ENCODE measurements at places on chromosomes 7 and 10.
A peak's percentile ranks its signal among the peaks of the same experiment; 100 is the strongest.

DNA sequence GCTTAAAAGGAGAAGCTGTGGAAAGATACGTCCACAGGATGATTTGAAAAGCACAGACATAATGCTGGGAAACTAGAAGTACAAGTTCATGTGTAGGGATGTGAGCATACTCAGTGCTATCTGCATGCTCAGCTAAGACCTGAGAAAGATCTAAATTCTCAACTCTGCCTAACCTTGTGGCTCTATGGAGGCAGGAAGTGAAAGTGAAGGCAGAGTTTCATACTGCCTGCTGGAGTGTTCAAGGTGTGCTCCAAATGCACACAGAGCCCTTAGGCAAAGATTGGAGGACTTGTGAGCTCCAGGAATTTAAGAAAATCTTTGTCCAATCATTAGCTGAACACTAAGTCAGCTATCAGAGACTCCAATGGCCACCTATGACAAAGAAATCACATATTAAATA lies 190.9 kb downstream of the RNLS start:
- no peak for DNase-seq

DNA sequence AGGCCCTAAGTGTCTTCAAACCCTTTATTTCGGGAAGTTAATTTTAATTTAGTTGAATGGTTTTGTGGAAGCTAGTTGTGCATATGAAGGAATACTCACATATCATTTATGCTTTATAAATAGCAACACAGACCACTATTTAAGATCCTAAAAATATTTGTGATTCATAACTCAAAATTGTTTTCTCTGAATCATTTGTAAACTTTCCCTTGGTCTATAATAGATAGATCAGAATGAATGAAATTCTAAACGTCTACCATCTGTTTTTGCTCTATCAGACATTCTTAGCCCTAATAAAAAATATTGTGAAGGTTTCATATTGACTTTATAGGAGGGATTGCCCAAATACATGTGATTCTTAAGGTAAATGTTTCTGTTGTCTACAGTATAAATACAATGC lies 43.5 kb downstream of the LOXL4 start:
- no peak for DNase-seq

GRCh38 chr10:74969093-74969492 lies 142.4 kb upstream of the SAMD8 start:
- no peak for DNase-seq

DNA sequence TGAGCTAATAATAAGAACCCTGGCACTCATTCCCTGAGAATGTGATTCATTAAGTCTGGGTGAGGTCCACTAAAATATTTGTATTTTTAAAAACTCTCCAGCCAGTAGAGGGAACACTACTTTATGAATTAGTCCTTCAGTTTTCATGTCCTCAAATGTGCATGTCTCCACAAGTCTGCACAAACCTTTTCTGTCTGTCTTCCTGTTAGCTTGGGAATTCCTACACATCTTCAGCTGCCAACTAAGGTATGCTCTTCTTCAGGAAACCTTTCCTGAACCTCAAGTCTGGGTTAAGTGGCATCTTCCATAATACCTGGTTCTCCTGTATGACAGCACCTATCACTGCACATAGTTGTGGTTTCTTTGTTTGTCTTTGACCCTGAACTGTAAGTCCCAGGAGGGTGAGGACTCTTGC lies 119.6 kb upstream of the MKX start:
- no peak for DNase-seq

DNA sequence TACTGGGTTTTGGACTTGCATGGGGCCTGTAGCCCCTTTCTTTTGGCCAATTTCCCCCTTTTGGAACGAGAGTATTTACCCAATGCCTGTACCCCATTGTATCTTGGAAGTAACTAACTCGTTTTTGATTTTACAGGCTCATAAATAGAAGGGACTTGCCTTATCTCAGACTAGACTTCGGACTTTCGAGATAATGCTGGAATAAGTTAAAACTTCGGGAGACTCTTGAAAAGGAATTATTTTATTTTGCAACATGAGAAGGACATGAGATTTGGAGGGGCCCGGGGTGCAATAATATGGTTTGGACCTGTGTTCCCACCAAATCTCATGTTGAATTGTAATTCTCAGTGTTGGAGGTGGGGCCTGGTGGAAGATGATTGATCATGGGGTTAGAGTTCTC lies 8.3 kb upstream of the NT5C3A start:
- no peak for DNase-seq

DNA sequence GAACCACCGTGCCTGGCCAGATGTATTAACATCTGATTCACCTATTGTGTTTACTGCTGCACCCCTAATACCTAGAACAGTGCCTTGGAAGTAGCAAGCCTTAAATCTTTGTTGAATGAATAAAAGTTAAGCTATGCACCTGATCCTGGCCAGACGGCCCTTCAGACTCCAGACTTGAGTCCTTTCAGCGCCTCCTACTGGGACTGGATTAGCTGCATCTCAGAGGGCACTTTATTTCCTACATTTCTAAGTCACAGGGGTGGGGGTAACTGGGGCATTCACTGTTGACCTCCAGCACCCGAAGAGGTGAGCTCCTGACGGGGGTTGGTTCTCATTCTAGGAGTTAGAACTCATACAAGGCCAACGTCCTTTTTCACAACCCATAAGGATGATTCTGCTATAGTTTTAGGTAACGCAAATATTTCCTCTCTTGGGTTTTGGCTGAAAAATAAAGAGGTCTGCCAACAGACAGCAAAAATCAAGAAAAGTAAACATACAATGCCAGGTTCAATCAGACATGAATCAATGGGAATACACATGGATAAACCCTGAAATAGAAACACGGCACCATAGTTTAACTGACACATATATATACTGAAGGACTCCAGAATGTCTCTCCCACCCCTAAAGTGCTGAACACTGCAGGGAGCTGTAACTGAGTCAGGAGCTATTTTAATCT lies 48.0 kb upstream of the DLG5 start:
- no peak for DNase-seq

GRCh38 chr10:118983263-118983662 lies 46.3 kb upstream of the NANOS1 start:
- DNase-seq, result no peak

- DNase-seq, result no peak
Observed at GRCh38 chr10:58921421-58921855, 255.0 kb upstream of the PHYHIPL start.

DNA sequence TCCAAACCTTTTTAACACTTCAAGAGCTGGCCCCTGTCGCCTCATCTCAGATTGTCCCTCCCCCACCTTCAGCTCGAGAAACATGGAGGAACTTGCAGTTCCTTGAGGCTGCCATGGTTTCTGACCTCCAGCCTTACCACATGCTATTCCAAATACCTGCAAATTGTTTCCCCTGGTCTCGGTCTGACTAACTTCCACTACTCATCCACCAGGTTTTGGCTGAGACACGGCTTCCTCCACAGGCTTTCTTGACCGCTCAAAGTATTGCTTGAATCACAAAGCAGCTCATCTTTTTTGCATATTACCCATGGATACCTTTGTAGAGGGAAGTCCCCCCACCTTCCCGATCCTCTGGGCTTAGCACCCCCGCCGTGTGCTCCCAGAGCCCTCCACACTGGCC lies 5.2 kb upstream of the SAMD8 start:
- no peak for DNase-seq

DNA sequence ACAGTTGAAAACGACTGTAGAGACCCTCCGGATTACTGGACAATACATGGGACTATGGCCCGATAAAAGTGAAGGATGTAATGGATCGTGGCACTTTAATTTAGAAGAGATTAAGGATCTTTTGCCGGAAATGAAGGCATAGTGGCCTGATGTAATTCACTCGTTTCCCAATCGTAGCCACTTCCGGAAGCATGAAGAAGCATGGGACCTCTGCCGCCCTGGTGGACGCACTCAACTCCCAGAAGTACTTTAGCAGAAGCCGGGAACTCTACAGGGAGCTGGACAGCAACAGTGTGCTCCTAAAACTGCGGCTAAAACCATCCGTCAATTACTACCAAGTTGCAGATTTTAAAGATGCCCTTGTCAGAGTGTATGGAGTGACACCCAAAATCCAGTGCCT lies 59.6 kb upstream of the NUPR2 start:
- DNase-seq, result no peak

DNA sequence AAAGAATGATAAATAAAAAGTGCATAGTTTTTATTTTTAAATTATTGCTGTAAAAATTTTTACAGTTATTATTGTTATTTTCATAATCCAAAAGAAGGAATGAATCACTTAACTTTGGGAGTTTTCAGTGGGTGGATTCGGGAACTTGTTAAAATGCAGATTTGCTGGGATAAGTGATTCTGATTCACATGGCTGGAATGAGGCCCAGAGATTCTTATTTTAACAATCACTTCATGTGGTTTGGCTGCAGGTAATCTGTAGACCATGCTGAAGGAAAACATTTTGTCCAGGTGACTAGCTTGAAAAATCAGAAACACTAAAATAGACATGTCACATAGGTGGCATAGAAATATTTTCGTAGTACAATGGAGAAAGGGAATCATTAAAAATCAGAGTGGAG lies 13.9 kb downstream of the CROT start:
- no peak for DNase-seq

GRCh38 chr7:73841689-73842066 lies 638 bp downstream of the METTL27 start:
- no peak for DNase-seq

- DNase-seq, result no peak
Observed at GRCh38 chr7:78473571-78474301, 675.2 kb downstream of the PHTF2 start.

DNA sequence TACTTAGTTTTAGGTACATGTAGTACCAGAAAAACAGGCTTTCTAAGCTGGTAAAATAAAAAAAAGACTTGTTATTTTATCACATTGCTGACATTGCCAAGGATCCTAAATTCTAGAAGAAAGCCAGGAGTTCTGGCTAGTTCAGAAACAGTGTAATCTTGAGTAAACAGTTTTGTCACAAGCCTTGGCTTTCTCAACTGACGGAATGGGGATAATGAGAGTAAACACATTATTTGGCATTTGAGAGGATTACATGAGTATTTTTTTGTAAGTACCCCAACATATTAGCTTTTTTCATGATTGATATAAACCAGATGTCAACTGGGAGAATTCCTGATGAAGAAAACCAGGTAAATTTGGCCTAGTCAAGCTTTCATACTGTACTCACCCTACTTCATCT lies 269.8 kb downstream of the SORCS1 start:
- no peak for DNase-seq

DNA sequence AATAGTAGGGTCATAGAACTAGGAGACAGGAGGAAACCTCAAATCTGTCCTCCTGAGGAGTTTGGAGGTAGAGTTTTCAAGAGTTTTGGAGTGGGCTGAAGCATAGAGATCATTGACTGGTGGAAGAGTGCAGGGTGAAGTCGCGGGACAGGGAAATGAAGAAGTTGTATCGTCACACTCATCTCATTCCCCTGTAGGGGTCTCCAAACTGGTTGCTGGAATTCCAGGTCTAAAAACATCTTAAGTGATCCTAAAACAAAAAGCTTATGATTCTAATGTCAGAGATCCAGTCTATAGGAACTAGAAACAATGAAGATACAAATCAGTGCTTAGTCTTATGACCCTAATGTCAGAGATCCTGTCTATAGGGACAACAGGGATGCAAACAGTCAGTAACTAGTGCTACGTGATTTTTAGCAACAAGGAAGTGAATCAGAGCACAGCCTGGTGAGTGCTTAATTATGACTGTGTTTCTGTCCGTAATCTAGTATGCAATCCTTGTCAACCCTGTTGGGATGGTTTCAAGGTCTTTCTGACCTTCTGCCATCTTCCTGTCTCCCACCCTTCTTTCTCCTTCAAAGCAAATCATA lies 139.4 kb downstream of the SKIDA1 start:
- DNase-seq, result no peak

DNA sequence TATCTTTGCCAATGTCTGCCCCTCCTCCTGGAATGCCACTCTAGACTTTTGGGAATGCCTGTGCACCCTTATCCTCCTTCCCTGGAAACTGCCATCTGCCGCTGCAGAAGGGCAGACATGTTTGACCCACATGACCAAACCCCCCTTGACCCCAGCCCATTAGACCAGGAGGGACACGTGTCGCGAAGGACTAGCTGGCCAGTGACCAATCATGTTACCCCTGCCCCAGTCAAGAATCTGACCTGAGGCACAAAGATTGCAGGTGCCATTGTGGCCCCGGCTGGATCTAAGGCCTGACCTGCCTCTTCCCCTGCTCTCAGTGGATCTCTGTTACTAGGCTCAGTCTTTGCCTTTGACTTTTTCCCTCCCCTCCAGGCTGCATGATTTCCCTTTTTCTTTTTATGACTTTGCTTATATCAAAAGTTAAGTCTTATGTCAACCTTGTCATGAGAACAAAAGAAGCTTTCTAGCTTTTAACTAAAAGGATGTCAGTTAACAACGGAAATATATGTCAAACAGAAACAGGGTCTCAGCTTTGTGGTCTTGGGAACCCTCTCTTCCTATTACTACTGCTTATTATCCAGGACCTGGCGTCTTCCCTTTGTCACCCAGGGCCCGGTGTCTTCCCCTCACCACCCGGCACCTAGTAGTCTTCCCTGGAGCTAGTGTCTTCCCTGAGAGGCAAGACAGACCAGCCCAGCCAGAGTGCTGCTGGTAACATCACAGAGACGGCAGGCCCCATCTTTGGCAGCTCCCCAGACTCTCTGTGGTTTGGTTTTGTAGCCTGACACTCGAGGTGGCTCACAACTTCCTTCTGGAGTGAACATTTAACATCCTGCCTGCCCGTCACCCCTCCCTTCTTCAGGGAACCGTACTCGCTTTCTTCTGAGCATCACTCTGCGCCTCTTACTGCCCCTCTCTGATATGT lies 24.4 kb upstream of the PPIF start:
- peak; percentile 33 for DNase-seq

DNA sequence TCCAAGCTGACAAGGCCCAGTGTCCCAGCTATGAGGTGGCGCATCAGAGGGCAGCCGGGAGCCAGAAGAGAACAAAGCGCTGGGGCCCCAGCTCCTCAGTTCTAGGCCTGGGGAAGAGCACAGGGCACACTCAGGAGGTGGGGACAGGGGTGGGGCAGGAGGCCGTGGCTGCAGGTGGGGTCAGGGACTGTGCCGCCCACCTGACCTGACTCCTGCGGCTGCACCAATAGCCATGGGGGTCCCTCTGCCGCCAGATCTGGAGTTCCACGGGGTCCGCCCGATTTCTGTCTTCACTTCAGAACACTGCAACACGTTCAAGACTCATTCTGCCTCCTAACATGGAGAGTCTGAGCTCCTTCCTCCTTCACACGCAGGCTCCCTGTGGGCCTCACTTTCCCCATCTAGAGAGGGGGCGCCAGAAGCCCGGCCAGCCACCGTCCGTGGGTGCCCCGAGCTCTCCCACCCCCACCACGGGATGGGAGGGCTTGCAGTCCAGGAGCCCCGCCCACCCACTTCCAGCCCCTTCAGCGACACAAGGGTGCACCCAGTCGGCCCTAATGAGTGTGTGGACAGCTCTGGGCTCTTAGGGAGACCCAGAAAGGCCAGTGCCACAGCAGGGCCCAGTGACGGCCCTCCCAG lies 278.3 kb downstream of the MAD1L1 start:
- no peak for DNase-seq

DNA sequence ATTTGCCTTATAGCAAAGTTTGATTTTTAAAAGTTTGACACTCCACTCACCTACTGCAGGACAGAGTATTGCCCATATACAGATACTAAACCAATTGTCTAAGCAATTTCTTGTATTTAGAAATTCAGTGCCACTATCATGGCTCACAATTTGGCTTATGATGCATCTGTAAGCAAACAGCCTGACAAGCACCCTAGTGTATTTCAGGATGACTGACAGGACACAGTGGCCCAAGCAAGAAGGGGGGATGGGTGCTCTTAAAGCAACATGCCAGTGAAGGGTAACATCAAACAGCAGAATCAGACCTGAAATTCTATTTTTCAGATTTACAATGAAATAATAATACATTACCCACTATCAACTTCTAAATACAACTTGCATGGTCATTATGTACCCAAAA lies 30.5 kb downstream of the CTNNA3 start:
- no peak for DNase-seq

- DNase-seq, result no peak
Observed at GRCh38 chr10:112790921-112791320, 159.1 kb upstream of the TCF7L2 start.
